ENCODE measurements at places on chromosomes 11 and 22.

DNA sequence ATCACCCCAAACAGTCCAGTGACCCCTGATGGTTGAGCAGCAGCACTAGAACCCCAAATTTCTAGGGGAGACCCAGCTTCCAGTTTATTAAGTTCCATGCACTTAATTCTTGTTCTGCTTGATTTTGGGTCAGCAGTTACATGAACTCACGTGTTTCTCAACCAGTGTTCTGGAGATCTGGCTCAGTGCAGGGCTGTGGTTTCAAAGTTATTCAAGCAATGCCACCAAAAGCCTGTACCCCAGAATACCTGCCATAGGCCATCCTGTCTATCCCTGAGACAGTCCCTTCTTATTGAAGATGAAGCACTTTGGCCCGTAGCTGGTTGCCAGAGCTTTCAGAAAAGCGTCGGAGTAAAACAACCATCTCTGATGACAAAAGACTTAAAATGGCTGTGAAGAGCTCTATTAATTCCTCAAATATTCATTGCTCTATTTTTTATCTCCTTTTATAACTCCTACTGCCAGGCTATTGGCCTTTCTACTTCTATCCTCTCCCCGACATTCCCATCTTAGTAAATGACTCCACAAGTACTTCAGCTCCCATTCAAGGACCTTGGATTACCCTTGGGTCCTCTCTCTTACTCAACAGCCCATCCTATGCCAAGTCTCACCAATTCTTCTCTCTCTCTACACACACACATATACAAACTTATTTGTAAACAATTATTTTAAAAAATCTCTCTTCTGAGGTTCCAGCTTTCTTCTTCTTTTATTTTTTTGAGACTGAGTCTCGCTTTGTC is 18.0 kb upstream of the VPREB1 start:
- no peak for DNase-seq

DNA sequence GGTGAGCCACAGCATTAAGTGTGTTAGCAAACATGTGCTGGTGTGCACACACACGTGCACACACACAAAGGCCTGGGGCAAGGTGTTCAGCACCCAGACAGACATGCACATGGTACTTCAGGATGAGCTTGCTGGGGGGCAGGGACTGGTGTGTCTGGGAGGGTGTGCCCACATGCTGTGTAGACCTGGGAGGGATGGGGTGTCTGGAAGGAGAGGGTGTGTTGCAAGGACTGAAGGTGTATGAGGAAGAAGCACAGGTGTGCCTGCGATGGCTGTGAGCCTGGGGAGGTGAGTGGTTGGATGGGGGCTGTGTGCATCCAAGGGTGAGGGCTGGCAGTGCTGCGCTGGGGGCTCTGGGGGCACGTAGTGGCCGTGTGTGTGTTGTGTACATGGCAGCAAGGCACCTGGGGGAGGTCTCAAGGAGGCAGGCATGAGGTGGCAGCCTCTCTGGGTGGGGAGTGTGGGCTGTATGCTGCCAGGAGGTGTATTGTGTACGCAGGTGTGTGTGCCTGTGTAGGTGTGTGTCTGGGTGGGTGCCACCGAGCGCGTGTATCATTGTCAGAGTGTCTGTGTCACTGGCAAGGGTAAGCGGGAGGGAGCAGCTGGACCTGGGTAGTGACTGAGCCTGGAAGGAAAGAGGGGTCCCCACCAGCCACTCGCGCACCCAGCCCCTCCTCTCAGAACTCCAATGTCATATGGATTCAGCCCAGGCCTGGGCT is 2.2 kb downstream of the NRXN2 start:
- DNase-seq: no peak

- no peak for DNase-seq
Observed at GRCh38 chr11:48105096-48105990, 111.3 kb upstream of the OR4B1 start.

DNA sequence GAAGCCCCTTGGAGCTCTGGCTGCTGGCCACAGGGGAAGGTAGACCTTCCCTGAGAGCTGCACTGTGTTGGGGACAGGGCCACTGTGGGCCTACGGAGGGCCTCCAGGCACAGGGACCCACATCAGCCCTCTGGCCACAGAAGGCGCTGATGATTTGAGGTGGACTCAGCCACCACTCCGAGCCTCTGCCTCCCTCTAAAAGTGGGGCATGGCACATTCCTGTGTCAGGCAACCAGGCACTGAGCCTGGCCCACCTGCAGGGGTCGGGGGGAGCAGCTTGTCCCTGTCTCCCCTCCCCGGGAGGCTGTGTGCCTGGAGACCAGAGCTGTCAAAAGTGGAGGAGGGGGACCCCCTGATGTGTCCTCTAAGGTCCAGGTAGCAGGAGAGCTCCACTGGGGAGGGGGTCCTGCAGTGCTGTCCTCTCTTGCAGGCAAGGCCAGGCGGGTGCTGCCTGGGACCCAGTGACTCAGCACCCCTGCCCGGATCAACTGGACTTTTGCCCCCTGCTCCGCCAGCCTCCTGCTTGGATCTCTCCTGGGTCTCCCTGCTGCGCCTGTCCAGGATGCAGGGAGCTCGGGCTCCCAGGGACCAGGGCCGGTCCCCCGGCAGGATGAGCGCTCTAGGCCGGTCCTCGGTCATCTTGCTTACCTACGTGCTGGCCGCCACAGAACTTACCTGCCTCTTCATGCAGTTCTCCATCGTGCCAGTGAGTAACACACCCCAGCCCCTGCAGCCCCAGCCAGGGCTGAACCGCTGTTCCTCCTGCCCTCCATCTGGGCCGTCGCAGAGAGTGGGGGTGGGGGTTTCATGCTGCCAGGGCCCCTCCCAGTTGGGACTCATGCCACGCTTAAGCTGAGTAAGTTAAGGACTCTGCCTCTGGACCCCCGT is 17.5 kb upstream of the CDKN1C start:
- DNase-seq: no peak

DNA sequence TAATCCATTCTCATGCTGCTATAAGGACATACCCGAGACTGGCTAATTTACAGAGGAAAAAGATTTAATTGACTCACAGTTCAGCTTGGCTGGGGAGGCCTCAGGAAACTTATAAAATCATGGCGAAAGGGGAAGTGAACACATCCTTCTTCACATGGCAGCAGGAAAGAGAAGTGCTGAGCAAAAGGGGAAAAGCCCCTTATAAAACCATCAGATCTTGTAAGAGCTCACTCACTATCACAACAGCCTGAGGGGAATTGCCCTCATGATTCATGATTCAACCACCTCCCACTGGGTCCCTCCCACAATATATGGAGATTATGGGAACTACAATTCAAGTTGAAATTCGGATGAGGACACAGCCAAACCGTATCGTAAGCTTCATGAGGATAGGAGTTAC is 3.8 kb upstream of the CYB5R2 start:
- DNase-seq: no peak

- no peak for DNase-seq
Observed at GRCh38 chr22:35839841-35840301, 122.2 kb downstream of the APOL5 start.

DNA sequence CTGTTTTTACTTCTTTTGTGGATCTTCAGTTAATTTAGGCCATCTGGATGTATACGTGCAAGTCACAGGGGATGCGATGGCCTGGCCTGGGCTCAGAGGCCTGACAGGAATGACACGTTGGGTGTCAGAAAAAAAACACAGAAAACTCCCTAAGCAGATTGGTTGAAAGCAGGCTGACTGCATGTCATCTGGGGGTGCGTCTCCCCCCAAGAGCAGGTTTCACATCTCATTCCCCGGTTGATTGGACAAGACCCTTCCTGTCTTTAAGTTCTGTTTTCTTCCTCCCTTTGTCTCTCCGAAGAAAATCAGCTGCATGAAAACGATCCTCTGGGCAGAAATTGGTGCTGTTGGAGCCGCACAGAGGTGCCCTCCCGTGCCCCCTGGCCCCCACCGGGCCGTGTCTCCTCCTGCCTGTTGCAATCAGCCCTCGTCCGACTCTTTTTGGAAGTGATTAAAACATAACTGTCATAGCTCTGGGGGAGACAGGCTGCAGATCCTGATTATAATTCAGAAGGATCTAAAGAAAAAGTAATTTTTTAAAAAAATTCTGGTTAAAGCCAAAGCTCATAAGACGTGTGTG is 71.8 kb upstream of the PARVG start:
- no peak for DNase-seq

GRCh38 chr22:24169439-24170058 is 11.7 kb upstream of the SUSD2 start:
- DNase-seq: no peak

GRCh38 chr11:57476757-57477506 is 16.6 kb downstream of the RTN4RL2 start:
- DNase-seq: peak; percentile 49

- DNase-seq: peak; percentile 96
Observed at GRCh38 chr11:65315204-65315865, 669 bp downstream of the CDC42EP2 start.

GRCh38 chr11:44659641-44660040 is 67.1 kb upstream of the TSPAN18 start:
- DNase-seq: no peak

GRCh38 chr22:19760951-19761724 is 560 bp downstream of the TBX1 start:
- DNase-seq: no peak

DNA sequence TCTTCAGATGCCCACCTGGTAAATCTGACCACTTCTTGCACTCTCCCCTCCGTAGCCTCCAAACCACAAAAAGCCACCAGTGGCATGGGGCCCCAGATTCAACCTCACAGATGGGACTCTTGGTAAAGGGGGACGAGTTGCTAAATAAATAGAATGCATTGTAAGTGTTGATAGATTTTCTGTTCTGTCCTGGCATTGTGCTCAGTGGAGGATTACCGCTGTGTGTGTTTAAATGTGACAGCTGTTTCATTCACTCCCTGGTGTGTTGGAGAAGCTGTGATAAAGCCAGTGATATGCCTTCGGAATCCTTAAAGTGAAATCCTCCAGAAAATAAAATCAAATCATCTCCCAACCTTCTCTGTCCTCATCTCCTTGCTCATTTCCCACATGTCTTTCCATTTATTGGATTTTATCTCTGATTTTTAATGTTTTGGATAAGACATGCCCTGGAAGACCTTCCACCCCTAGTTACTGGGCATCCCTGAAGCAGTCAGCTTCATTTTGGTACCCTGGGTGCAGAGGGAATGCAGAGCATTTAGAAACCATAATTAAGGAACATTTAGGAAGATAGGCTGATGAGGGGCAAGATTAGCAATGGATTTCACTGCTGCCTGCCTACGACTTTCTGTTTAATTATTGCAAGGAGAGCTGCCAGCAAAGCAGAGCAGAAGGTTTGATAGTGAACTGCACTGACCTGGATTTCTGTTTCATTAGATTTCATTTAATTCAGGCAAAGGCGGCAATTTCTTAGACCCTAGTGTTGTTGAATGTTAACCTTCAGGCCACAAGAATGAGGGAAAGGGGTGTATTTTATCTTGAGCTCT is 460.9 kb upstream of the KIRREL3 start:
- DNase-seq: no peak

DNA sequence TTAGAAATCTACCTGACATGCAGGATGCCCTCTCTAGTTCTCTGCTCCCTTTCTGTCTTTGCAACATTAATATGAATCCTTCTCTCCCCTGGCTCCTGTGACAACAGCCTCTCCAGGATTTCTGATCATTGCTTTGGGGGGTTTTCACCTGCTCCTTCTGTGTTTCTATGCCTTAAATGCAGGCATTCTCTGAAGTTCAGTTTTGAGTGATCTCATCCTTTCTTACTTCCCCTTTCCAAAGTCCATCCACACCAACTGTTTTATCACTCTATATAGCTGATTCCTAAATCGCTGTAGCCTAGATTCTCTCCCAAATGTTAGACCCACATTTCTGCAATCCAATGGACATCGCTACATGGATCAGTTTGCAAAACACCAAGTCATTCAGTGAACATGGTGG is 330.7 kb upstream of the NCAM1 start:
- no peak for DNase-seq

- no peak for DNase-seq
Observed at GRCh38 chr22:47396515-47396914, 634.1 kb downstream of the TBC1D22A start.

DNA sequence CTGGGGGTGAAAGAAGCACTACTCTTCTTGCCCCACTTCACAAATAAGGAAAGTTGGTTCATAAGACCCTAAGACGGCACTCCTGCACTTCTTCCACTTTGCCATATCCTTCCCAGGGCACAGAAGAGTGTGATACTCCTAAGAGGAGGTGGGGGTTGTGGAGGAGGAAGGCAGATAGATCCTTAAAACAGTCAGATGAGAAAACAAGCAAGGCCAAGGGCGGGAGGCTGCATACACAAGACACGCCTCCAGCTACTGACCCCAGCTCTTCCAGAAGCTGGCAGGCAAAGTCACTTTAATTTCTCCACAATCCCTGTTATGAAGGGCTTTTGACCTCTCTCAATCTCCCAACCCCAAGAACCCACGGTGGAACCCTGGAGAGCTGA is 1.6 kb upstream of the CHRM4 start:
- no peak for DNase-seq

DNA sequence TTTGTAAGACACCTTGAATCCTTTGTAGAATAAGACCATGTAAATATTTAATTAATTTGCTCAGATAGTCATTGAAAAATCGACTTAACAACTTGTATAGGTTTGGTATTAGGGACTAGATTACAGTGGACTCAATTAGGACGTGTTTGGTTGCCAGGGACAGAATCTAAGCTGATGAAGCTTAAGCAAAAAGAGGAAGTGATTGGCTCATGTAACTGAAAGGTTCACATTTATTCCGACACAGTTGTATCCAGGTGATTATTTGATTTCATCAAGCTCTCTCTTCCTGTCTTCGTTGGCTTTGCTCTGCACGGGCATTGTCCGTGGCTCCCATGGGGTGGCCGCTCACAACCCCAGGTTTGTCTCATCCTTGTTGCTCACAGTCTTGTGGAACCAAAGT is 146.4 kb downstream of the C11orf91 start:
- no peak for DNase-seq

Measured in glutamatergic neuron (in vitro differentiated cells).